ENCODE measurements at places on chromosomes 1 and 21.

GRCh38 chr1:29550119-29550841 is 314.0 kb downstream of the PTPRU start:
- DNase-seq: no peak

- DNase-seq: no peak
Observed at GRCh38 chr1:194929357-194929756, 1678.9 kb downstream of the KCNT2 start.

DNA sequence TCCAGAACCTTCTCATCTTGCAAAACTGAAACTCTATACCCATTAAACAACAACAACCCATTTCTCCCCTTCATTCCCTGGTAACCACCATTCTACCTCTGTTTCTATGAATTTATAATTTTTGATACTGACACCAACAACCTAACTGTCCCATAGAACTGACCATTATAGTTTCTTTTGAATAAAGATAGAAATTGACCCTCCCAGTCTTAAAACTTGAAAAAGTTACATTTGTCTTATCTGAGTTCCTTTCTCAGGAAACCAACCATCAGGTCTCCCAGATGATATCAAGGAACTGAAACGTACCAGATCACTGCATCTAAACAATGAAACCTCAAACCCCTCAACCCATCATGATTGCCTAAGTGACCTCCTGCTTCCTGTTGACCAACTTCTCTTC is 27.1 kb downstream of the RNF115 start:
- no peak for DNase-seq

DNA sequence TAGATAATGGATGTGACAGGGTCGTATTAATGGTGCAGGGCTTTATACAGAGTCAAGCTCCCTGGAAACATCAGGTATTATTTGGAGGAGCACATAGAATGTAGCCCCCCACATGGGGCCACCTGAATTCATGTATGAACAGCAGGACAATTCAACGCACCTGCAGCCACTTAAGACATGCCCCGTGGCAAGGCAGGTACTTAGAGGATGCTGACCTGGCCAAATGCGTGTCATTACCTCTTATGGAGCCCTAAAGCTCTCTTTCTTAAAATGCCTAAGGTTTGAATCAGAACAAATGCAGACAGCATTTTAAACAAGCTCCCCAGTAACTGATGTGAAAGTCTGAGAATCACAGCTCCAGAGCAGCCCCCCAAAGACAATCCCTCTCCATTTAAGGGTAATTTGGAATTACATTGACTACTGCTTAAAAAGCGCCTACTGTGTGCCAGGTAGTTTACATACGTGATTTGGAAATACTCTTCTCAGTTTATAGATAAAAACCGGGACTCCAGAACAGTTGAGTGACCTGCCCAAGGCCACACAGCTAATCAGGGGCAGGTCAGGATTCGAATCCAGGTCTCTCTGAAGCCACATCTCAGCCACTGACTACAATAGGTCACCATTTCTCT is 71.0 kb upstream of the KLHDC7A start:
- no peak for DNase-seq

DNA sequence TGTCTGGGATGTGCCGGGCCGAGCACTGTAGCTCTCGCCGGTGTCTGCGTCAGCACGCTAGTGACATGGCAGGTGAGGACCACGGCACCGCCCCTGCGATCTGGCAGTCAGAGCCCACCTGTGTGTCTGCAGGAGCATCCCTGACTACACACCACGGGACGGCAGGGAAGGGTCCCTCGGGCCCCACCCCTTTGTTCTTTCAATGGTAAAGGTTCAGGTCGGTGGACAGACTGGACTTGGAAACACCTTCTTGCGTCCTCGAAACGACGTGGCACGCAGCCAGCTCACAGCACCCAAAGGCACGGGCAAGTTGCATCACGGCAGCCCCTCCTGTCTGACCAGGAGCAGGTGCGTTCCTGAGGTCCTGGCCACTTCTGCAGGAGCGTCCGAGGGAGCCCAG is 3.7 kb upstream of the SAMD11 start:
- no peak for DNase-seq

- no peak for DNase-seq
Observed at GRCh38 chr1:44659566-44659965, 14.7 kb downstream of the TMEM53 start.

DNA sequence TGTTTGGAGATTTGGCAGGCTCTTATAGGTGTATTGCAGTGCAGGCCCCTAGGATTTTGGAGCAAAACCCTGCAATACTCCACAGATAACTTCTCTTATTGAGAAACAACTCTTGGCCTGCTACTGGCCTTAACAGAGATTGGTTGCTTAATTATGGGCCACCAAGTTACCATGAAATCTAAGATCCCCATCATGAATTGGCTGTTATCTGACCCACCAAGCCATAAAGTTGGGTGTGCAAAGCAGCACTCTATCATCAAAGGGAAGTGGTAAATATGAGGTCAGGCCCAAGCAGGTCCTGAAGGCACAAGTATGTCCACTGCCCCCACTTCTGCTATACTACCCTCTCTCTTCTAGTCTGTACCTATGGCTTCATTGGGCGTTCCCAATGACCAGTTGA is 130.0 kb upstream of the TNFSF4 start:
- DNase-seq: no peak
